ENCODE measurements at places on chromosomes 1 and 21.

- no peak for DNase-seq
Measured at GRCh38 chr1:27086026-27086425, 68.9 kb downstream of the SLC9A1 start.

GRCh38 chr1:6962996-6963911 is 178.0 kb downstream of the CAMTA1 start:
- no peak for DNase-seq

DNA sequence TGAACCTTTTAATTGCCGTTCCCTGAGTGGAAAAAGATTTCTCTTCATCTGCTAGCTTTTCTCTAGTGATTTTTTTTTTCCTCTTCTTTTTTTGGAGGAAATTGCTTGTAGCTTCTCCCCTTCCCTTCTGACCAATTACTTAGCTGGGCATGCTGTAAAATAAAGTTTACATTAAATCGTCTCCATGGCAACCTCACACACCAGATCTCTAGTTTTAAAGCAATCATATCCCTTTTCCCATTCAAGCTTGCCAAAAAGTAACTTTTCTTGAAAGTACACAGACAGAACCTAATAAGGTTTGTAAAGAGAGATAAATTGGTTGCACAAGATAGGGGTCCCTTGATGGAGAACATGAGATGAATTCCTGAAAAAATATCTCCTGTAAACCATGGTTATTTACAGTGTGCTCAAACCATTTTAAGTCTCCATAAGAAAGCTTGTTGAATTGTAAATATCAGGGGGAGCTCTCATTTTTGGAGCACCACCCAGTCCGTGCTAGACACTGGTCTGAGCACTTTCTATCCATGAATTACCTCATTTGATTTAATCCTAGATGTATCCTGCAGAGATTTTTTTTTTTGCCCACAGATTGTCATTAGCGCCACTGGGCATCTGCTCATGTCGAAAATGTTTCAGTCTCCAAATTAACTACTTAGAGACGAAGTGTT is 32.6 kb upstream of the HTR1D start:
- DNase-seq: no peak

- no peak for DNase-seq
Measured at GRCh38 chr21:26297851-26298250, 127.3 kb upstream of the APP start.

GRCh38 chr1:209783386-209783785 is 973 bp downstream of the C1orf74 start:
- no peak for DNase-seq

DNA sequence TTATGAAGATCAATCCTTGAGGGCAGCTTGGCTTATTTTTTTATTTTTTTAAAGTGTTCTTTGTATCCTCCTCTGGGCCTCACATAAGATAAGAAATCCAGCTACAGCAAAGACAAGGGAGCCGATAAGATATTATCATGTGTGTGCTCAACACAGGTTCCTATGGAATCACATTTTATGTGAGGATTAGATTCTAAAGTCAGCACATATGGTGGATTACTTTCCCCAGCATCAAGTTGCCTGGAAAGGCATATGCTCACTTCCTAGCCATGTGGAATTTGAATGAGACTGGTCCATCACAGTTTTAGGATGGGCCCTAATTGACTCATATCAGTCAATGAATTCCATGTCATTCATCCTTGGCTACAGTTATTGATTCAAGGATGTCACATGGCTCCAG is 456.9 kb upstream of the LRRC7 start:
- DNase-seq: no peak

DNA sequence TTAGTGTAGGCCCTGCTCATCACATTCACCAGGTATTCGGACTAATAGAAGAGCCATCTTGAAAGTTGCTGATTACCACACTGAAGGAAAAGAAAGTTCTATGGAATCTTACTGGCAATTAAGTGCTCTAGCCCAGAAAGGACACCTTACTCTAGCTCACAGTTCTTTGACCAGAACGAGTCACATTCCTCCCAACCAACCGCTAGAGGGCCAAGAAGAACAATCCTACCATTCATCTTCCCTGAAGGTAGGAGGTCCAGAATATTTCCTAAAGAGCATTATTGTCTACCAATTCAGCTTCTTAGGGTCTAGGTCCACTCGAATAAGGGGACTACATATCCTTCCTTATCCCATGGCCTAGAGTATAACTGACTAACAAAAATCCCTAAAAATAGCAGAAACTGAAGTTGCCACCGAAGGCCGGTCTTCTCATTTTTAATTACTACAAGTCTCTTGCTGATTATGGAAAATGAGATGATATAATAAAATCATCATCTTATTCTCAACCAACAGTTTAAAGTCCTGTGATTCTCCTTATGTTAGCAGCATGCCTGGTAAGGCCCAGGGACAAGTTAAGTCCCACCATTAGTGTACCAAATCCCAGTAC is 2.7 kb upstream of the FMO1 start:
- DNase-seq: no peak

- DNase-seq: no peak
Measured at GRCh38 chr21:28624626-28625025, 368.1 kb downstream of the LTN1 start.

- DNase-seq: no peak
Measured at GRCh38 chr21:39097335-39097861, 85.9 kb downstream of the PSMG1 start.

DNA sequence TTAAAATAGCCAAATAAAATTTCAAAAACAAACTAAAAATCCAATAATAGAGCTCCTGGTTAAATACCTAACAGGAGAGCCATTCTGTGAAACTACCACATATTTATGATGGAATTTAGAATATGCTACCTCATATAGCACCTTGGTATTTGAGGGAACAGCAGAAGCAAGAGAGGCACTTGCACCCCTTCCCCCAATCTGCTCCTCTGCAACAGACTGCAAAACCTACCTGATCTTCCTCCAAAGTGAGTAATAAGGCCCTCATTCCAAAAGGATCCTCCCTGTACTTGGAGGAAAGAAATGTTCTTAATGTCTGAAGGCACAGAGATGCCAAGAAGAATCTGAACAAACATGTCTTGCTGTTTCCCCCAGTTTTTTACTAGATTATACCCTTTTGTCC is 28.1 kb upstream of the RNPC3 start:
- no peak for DNase-seq

DNA sequence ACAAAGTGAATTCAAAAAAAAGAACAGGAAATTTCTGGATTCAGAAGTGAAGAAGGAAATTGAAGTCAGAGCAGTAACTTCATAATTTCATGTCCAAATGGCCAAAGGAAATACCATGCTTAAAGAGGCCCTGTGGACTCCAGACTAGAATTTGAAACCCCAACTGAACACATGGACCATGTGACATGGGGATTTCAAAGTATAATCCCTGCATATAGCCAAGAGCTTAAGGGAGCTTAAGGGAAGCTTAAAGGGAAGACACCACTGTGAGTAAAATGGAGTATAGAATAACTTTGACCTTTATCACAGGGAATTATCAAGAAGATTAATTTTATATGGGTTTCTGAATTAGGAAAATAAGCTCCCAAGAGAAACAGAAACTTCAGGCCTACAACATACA is 241.8 kb upstream of the POGK start:
- no peak for DNase-seq

- no peak for DNase-seq
Measured at GRCh38 chr1:168907786-168908348, 178.9 kb upstream of the DPT start.
